ENCODE measurements at places on chromosomes 4 and X. TPM values are rescaled to one million over a fixed set of nuclear protein-coding genes. Genes with fewer than 3 reads are reported as not detected.

CXCL6 gene
- not detected for total RNA-seq

NLRP2B gene
- not detected for total RNA-seq

SLC25A14 gene
- total RNA-seq = 9.3 TPM

ODAPH gene
- not detected for total RNA-seq

HSFX2 gene
- not detected for total RNA-seq

RS1 gene
- total RNA-seq = not detected

DNA sequence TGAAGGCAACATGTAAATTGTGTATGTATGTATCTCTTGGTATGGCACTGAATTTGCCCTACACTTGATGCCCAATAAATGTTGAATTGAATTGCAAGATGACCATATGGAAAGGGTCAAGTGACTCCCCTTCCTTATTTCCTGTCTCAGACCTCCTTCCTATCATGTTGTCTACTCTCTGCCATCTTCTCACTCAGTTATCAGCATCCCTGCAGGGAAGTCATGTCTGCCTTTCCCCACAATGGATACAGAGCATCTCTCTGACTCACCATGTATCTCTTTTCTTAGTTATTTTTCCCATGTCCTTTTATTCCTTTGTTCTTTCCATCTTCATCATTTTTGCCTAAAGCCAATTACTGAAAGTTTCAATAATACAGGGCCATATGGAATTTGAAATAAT is 22.5 kb downstream of the BMX start:
- no peak for DNase-seq

DNA sequence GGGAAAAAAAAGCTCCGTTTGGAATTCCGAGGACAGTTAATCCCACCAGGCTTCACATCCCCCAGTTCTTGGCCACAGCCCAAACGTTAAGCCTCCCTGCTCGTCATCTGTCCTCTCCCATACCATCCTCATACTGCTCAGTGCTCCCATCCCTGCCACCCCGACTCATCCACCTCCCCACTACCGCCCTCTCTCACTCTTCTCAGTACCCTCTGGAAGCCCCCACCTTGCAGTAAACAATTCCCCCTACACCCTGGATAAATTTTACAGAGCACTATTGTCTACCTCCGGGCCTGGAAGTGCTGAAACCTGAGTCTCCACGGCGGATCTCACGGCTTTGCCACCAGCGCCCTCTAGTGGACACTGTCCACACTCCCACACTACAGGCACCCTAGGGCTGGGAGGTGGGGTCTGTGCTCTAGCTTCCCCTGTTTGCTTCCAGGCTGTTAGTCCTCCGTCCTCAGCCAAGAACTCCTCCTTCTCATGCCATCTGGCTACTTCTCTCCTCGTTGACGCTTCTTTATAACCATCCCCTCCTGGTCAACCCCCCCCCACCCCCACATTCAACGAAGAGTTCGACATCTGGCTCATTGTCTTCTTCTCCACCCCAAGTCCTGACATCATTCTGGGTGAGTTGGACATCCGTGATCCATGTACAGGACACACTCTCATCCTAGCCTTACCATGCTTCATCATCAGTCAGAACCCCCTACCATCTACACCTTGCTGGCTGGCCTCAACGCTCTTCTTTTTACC is 54.5 kb downstream of the RTL9 start:
- no peak for DNase-seq

DNA sequence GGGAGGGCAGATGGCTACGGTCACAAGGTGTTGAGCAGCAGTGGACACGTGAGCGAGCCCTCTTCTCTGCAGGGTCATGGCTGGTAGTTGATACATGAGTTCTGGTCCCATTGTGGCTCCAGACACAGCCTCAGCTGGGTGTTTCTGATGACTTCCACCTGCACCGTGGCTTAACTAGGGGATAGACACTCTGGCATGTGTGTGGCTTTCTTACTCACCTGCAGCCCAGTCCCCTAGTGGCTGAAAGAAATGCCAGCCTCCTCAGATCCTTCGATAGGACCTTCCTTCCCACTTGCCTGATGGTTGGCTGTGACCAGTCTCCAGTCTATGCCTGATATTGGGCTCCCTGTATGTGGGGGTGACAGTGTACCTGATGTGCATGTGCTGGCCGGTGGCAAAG is 5.0 kb downstream of the GPR78 start:
- DNase-seq = no peak

- DNase-seq = peak; percentile 56
These were observed 50.6 kb downstream of the LGI2 start for GRCh38 chr4:24980064-24980690.

DNA sequence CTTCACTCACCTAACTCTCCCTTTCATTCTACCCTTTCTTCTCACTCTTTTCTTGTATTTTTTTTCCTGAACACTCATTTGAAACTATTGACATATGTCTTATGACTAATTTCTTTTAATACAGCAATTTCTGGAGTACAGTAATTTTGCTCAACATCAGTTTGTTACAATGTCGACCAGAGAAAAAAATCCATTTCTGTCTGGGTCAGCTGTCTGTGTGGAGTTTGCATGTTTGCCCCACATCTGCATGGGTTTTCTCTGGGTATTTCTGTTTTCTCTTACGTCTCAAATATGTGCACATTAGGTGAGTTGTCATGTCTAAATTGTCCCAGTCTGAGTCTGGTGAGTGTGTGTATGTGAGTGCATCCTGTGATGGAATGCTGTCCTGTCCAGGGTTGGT is 294.8 kb downstream of the HS3ST1 start:
- DNase-seq = no peak

TXK gene
- total RNA-seq = not detected

GRCh38 chr4:108355186-108355901 is 186.6 kb upstream of the LEF1 start:
- DNase-seq = no peak

DNA sequence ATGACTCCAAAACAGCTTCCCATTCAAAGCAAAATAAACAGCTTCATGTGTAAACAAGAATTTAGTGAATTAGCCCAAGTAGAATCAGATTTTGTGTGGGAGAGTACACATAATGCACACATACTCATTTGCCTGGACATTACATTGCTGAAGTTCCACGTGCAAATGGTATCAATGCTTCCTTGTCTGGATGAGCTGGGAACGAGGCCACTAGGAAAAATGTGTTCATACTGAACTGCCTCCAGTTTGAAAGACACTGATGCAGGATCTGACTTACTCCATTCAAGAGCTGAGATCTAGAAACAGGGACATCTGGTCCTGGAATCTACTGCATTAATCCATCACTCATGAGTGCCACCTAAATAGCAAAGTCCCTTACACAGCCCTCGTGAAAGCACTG is 228.0 kb downstream of the APBB2 start:
- DNase-seq = no peak

DNA sequence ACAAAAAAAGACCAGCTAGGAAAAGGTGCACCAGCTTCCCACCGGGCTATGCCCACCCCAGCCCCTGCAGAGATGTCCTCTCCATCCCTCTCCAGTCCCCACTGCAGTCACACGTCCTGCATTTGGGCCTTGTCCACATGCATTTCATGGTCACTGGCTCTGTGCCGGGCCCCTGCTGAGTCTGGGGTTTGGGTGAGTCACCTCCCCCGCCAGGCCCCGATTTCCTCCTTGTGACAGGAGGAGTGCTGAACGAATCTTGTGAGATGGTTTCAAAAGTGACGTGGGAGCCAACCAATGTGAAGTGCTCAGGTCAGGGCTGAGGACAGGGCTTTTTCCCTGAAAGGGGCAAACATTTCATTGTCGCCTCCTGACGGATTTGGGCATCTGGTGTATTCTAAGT is 7.1 kb downstream of the CPZ start:
- peak; percentile 92 for DNase-seq

COL4A5 gene
- total RNA-seq = 12.5 TPM

DNA sequence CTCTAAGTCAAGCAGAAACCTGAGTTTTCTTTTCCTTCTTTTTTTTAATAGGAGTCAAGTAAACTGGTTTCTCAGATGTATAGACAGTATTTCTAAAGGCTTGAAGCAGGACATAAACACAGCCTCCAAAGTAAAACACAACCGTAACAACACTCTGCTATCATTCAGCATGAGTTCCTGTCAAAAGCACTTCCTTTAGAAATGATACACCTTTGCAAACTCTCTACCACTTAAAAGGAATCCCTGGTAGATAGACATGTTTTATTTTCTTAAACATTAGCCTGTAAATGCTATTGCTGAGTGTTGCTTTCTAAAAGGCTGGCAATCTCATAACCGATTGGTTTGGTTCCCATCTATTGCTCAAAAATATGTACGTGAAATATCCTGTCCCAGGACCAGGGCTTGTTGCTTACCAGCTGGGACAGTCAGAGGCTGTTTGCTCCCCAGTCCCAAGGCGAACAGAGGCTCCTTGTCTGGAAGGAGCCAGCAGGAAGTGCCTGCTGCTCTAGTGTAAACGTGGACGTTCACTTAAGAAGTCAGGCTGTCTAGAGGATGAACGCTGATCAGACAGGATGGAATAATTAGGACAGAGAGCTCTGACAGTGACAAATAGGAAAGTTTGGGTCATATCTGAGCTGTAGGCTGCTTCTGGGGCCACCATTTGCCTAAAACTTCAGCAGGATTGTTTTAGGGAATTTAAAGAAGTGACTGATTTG is 173.9 kb upstream of the KLF3 start:
- DNase-seq = peak; percentile 8

RTL3 gene
- not detected for total RNA-seq

DNA sequence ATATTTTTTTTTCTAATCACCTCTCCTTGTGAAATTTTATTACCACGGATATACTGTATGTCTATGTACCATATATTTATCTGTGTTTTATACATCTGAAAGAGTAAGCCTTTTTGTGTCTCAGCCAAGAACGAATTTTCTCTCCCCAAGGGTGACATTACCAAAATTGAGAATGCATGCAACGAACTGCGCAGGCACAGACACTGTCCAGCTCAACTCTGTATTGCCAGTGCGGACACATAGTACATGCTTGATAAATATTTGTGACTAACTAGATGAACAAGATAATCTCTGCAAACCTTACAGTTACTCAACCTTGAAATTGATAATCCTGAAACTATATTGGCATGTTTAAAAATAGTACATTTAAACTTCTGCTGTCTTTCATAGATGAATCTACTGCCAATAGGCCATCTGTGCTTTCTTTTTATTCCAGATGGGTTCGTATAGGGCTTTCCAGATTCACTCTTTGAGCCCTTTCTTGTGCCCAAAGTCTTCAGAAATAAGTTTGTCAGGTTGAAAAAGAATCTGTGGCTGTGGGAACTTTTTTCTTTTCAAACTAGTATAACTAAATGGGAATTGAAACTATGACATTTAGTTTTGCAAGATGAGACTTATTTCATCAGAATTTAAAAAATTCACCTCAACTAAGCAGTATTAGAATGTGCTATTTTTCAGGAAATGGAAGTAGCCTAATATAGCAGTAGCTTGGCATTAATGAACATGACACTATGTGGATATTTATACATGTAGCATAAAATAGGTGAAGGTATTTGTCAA is 38.9 kb downstream of the DTHD1 start:
- DNase-seq = no peak

DNA sequence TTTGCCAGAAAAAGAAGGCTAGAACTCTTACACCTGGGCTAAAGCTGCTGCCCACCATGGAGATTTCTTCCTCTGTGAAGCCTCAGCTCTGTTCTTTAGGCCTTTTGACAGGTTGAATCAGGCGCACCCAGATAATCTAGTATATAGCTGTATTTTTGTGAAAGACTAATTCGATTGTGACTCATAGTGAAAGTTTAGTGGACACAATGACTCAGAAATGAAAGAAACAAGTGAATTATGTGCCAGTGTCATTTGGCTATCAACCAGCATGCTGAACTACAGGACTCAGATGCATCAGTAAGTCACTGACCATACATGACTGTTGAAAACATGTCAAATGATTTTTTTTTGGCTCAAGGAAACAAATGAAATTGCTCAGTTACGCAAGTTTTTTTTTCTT is 425.4 kb downstream of the SLITRK2 start:
- peak; percentile 73 for DNase-seq

DNA sequence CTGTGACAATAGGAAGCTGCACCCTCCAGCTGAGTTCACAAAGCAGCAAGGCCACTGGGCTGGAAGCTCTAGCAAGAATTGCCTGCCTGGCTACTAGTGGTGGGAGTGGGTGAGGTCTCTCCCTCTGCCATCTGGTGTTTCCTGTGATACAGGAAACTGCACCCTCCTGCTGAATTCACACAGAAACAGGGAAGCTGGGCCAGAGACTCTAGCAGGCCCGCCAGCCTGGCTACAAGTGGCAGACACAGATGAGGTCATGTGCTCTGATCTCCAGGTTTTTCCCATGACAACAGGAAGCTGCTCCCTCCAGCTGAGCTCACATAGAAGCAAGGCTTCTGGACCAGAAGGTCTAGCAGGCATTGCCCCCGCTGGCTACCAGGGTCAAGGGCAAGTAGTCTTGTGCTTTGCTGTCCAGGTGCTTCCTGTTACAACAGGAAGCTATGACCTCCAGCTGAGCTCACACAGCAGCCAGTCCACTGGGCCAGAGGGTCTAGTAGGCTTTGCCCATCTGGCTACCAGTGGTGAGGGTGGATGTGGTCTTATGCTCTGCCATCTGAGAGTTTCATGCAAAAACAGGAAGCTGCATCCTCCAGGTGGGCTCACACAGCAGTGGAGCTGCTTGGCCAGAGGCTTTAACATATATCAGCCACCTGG is 41.5 kb upstream of the ZXDA start:
- DNase-seq = no peak

DNA sequence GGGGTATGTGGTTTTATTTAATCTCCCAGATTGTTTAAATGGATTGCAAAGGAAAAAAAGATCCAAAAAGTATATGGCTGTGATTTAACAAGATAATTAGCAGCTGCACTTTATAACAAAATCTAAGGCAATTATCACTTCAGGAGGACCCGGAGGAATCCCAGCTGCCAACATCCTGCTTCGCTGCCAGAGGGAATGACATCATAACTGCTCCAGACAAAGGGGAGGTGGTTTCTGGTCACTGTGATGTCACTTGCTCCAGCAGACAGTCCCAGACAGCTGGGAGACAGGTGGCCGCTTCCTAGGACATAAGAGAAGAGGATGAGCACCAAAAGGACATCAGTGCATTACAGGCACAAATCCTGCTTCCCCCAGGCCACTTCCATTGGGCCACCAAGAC is 371.0 kb downstream of the BCOR start:
- DNase-seq = peak; percentile 65

DNA sequence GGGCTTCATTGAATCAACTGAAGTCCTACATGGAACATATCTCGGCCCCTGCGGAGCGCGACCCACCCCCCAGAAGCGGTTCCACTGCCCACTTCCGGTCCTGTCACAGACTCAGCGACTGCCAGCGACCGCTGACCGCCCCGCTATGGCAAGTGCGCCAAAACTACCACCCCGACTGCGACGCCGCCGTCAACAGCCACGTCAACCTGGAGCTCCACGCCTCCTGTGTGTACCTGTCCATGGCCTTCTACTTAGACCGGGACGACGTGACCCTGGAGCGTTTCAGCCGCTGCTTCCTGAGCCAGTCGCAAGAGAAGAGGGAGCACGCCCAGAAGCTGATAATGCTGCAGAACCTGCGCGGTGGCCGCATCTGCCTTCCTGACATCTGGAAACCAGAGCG is 14.8 kb upstream of the FAM47A start:
- DNase-seq = no peak

ARMCX2 gene
- total RNA-seq = 31.3 TPM
